Esophagus squamous epithelium (tissue), 5 donors: ENCODE measurements at places on chromosomes 2 and 18. TPM values are rescaled to one million over a fixed set of nuclear protein-coding genes. Genes with fewer than 3 reads are reported as not detected.

Gene TAF4B
- total RNA-seq = 20.2 TPM

Gene DTNA
- 1.7 TPM for total RNA-seq

Gene MCFD2
- 55.8 TPM for total RNA-seq

Gene KDM3A
- total RNA-seq = 23.4 TPM

Gene SLC8A1
- total RNA-seq = 4.2 TPM

Gene ANKRD53
- not detected for total RNA-seq

Gene ZNF396
- total RNA-seq = 0.11 TPM

DNA sequence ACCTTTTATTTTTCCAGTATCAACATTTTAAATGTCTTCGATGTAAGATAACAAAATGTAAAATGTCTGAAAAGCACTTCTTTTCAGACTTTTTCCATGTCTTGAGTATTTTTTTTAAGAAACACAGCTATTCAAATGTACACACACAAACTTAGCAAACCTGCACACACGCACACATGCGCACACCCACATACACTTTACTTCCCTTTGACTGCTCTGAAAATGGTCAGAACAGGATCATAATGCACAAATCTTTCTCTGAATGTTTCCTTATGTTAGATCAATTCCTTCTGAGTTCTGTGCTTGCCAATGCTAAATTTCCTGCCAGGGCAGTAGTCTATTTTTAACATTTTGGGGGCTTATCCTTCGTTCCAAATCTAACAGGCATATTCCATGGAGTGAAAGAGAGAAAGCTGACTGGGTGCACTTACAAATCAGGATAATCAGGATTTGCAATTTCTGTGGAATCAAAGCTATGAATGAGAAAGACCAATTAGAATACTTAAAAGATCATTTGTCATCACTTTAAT, 136.3 kb downstream of the ZEB2 start:
- no peak for DNase-seq

DNA sequence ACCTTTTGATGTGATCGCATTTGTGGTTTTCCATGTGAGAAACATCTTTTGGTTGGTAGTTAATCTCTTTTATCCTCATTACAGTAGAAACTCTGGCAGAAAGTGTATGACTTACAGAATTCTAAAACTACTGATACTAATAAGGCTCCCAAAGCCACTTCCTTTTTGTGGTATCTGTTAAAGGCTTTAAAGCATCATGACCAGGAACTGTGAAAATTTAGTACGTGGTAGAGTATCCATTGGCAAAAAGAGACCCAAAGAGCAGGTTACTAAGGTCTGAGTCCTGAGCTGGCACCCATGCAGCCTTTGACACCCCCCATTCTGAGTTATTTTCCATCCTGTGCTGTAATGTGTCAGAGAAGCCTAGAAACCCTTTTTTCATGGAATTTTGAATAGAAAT, 94.5 kb downstream of the DPP4 start:
- DNase-seq = no peak

DNA sequence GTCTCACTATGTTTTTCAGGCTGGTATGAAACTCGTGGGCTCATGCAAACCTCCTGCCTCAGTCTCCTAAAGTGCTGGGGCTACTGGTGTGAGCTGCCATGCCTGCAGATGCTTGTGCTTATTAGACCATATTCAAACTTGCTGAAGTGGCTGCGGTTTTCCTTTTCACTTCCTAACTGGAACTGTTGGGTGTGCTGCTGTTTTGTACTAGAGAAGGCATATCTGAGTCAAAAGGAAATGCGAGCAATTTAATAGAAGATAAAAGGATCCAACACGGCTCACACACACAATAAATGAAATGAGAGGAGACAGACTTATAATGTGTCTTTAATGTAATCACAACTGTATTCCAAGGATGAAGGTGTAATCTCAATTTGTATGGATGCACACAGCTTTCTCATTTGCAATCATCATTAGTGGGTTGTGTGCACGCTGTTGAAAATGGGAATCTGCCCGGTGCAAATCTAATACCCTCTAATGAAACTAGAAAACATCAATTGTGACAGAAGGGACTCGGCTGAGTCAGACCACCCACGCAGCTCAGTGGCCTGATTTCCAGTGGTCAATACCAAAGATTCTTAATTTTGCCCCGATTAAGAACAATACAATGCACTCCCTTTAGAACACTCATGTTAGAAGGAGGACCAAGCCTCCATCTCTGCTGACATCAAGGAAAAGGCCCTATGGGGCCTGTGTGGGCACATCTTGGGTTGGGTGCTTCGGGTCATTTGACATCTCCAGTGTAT, 532.7 kb downstream of the TDRD15 start:
- no peak for DNase-seq

DNA sequence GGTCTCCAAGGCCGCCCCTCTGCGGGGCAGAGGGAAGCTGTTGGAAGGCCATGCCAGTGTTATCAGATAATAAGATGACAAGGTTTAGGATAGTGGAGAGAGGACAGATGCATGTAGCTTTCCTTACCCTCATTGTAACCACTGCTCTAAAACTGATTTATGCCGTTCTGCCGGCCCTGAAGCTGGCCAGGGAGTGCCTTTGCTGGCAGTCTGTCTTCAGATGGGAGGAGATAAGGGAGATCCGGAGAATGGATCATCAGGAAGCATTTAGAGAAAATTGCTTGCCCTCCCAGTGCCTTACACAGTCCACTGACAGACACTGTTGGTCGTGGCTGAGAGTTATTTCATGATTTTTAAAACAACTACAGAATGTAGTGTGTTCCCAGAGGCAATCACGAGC, 35.4 kb upstream of the MYO3B start:
- DNase-seq = no peak

DNA sequence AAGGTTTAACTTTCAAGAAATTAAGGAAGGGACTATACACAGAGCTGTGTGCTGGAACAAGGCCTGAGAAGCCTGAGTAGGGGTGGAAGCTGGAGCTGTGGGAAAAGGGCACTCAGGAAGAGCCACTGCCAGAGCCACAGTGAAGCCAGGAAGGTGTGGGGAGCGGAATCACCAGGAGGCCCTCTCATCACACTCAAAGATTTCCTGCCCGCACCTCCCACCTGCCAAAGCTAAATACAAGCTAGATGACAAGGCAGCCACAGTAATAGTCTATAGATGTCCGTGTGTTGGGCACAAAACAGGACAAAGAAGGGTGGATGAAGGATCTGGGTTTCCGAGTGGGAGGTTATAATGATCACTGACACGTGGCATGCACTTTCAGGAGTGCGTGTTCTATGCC, 126.0 kb downstream of the ZNF532 start:
- DNase-seq = no peak

DNA sequence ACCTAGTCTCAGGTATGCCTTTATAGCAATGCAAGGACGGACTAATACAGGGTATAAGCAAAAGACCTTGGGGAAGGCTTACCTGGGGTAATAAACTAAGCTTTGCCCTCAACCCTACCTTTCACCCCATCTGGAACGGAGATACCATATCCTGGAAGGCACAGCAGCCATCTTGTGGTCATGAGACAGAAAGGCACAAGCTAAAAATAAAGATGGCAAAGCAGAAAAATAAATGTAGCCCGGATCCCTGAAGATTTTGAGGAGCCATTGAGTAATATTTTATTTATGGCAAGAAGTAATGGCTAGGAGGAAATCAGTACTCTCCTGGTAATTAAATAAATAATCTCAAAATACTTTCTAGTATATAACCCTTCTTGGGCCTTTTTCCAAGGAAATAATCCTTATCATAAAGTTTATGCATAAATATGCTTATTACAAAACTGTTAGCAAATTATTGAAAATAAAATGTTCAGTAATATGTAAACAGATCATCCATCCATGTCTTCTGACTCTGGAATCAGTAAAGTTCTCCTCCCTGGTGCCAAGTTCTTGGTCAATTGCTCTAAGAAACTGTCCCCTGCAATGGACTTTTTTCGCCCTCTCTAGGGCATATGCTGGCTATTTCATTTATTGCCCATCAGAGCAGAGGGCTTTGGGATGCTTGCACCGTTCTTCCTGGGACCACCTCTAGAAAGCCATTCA, 198.7 kb downstream of the SPP2 start:
- no peak for DNase-seq

- DNase-seq = no peak
Observed at GRCh38 chr2:176128172-176128981, 1.1 kb upstream of the HOXD8 start.

GRCh38 chr2:134120733-134121630, 132.9 kb upstream of the MGAT5 start:
- no peak for DNase-seq
